ENCODE measurements at places on chromosomes 3 and 15.

- no peak for DNase-seq
These were observed 285.2 kb downstream of the NAALADL2 start for GRCh38 chr3:175144368-175144767.

DNA sequence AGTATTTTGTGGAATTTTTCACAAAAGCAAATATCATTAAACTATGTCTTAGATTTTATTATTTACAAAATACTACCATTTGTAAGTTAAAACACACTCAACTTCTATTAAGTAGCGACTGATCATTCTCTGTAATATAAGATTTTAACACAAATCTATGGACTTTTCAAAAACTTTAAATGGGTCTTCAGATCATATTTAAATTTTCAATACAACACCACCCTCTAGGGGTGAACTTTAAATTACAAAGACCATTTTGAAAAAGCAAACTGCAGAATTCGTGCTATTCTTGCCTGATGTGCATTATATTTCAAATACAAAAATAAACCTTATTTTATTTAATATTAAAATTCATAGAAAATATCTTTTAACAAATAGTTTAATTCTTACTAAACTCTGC lies 8.2 kb upstream of the VGLL4 start:
- no peak for DNase-seq

DNA sequence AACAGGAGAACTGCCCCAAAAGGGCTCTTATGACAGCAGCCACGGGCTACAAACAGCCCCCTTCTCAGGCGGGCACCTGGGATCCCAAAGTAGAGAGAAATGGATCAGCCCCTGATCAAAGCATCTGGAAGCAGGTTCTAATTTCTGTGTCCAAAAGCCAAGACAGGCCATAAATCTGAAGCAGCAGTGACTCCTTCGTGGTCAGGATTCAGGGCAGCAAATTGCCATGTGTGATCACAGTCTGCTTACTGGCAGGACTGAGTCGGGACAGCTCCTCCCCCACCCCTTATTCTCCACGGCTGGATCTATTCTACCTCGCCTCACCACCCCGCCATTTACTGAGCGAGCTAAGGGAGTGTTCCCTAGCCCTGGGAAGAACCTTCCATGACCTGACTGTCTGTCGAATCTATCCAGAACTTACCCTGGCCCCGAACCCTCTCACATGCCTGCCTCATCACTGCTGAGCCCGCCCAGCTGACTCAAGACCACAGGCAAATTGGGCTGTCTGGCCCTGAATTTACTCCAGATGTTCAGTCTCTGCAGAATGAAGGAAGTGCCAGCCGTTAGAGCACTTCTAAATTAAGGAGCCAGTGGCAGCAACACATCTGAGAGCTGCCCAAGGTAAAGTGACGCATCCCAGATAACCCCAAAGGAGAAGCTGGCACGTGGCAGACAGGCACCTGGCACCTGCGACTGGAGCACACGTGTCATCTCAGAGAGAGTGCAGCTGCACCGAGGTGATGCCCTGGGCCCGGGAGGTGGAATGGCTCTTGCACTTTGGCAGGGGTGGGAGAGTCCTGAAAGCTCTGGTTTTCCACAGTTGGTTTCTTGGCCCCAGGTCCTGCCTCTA lies 1.3 kb downstream of the LRRC15 start:
- DNase-seq, result no peak

DNA sequence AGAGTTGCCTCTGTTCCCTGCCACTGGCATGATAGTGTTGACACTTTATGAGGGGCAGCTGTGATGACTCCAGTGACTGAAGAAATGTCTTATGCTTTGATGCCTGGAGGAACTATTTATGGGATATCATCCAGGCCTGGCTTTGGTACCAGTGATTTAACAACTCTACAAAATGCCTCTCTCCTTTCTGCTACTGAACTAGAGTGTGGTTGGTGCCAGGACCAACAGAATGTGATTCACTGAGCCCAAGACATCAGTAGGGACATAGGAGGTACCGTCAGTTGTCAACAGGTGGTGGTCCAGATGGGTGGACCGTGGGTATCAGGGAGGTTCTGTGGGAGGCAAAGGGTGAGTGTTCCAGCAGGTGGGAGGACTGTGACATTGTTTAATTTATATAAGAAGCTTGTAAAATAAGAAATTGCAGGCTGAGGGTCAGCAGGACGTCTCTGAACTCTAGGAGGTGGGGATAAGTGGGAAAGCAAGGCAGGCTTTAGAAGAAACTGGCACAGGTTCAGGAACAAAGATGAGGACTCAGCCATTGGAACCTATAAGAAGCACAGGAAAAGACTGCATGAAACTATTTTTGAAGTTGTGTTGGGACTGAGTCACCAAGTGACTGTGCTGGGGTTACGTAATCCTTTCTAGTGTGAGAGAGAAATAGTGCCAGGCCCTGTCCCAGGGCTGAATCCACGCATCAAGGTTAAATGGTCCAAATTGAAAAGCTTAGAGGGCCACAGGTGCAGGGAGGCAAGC lies 28.5 kb upstream of the SLC7A14 start:
- DNase-seq, result no peak

- no peak for DNase-seq
These were observed 44.6 kb downstream of the ABHD2 start for GRCh38 chr15:89132611-89133507.

DNA sequence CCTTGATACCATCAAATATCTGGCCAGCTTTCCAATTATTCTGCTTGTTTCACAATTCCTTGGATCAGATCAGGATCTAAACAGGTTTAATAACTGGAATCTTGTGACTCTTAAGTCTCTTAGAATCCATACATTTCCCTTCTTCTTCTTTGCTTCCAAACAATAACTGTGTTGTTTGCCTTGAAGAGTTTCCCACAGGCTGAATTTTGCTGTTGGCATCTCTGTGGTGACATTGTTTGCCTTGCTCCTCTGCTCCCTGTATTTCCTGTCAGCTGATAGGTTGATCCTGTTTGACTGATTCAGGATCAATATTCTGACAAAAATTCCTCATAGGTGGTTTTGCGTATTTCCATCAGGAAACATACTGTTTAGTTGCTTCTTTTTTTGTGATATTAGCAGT lies 248.4 kb upstream of the LMCD1 start:
- no peak for DNase-seq

DNA sequence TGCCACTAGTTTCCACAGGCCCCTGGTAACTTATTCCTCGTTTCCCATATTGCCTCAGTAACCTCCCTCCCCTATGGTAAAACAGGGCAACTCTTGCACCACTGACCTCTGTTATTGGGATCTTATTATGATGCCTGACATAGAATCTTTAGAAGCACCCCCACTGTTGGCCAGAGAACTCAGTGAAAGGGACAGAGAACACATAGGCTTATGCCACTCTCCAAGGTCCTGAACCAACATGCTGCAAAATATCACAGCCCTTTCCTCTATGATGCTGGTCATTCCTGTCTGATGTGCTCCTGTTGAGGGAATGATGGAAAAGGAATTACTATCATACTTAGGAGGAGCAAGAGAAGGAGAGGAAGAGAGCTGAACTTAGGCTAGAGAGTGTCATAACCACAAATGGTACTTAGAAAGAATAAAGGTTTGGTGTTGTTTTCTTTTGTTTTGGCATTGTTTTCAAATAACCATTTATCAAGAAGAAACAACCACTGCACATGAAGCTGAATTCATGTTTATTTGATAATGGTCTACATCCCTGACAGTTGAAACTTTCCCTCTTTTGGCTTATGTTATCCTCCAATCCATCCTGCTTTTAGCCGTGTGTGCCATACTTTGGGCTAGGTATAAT lies 330.2 kb downstream of the EPHB1 start:
- DNase-seq, result no peak

GRCh38 chr3:161915418-161915750 lies 418.8 kb downstream of the OTOL1 start:
- no peak for DNase-seq

DNA sequence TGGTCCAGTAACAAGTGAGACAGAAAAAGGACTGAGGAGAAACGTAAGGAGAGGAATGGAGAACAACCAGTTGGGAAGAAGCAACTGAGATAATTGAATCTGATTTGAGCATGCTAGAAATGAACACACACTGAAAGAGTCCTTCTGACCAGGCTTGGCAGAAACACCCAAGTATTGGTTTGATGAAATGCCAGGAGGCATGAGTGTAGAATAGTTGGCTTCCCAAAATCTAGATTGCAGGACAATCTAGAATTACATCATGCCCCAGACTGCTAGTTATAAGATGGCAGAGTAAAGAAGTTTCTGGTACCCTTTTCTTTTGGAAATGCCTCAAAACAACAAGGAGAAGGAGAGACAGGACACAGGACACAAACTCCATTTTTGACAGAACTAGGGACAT lies 189.7 kb upstream of the STT3B start:
- no peak for DNase-seq

DNA sequence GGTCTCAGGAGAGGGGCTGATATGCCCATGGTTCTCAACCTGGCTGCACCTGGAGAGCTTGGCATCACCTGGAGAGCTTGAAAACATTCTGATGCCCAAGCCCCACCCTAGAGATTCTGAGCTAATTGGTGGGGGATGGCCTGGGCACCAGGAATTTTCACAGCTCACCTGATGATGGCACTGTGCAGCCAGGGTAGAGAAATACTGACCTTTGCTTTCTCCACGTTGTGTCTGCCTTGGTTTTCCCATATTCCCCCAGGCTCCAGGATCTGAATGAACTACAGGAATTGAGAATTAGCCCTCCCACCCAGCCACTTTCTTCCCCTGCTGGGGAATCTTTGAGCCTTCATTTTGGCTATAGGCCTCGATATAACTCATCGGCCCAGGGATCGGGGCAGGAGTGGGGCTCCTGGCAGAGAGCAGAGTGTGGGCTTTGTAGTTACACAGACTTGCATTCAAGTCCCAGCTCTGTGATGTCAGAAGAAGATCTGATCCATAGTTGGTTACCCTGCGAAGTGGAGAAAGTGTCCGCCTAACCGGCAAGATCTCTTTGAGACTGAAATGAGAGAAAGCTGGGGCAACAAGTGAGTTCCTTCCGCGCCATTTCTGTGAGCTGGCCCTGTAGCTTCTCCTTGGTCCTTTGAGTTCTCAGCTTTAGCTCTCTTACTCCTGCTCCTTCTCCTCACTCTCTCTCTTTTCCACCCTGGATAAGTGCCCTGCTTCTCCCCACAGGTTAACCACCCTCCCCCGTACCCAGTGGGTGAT lies 33.1 kb upstream of the UBE2Q2 start:
- no peak for DNase-seq

- DNase-seq, result no peak
These were observed 221.1 kb upstream of the TLE3 start for GRCh38 chr15:70318594-70319465.

DNA sequence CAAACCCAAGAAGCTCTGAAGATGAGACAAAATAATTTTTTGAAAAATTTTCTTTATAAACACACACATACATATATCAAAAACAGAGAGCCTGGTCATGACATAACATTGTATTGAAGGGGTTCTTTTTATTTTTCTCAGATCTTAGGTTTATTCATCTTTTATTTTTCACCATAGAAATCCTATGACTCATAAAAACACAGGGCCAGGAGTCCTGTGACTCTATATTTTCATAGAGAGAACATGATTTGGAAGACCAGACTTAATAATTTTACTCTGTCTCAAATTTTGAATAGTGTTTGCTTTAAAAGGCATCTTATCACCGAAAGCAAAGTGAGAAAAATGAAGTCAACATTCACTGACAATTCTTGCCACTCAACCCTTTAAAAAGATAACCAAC lies 57.7 kb downstream of the SUCNR1 start:
- DNase-seq, result no peak

- DNase-seq, result no peak
These were observed 74.1 kb upstream of the CHRM5 start for GRCh38 chr15:33894193-33894592.

DNA sequence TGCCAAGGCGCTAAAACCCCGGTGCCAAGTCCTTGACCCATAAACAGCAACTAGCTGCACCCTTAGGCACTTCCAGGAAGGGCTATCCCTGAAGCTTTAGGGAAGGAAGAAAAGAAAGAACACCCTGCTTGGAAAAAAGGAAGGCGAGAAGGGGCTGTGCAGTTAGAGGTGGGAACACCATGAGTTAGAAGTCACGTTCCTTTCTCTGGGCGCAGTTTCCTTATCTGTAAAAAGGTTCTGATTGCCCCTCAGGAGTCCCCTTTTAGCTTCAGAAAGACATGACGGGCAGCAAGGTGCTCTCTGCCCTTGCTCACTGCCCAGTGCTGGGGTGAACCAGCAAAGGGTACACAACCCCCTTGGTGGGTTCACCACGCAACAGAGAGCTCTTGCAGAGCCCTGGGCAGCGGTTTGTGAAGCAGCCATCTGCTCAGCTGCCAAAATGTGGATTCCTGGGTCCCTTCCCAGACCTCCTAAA lies 798 bp downstream of the GCHFR start:
- DNase-seq, result no peak

DNA sequence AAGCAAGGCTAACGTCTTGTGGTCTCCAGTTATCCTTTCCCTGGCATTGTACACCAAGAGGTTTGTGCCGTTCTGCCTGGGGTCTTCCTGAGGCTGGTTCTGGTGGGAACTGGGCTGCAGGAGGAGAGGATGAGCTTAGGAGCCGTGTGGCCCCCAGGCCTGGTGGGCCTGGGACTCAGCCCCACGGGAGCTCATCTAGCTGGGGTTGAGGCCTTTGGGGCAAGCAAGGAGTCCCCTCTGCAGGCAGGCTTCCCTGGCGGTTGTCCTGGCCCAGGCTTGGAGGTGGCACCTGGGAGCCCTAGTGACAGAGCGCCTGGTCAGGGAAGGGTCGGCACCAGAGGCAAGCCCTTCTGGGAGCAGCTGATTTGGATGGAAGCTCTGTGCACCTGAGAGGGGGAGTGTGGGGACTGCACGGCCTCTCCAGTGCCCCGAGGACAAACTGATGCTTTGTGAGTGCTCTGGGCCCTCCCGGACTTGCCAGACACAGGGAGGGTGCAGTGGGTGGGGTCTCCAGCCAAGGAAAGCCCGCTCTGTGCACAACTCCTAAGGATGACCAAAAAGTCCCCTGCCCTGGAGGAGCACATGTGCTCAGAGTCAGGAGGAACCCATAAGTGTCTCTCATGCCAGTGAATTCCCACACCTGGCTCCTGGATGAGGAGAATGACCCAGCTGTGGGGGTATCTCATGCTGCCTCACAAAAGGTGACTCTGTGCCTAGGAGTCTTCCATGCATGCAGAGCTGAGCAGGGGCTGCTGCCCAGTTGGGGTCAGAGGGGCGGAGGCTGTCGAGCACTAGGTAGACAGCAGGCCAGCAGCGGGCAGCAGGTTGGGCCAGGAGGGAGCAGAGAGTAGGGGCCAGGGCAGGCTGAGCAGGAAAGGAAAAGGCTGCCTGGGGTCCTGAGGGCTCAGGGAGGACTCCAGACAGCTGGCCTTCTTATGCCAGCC lies 2.7 kb downstream of the PAK6 start:
- no peak for DNase-seq

DNA sequence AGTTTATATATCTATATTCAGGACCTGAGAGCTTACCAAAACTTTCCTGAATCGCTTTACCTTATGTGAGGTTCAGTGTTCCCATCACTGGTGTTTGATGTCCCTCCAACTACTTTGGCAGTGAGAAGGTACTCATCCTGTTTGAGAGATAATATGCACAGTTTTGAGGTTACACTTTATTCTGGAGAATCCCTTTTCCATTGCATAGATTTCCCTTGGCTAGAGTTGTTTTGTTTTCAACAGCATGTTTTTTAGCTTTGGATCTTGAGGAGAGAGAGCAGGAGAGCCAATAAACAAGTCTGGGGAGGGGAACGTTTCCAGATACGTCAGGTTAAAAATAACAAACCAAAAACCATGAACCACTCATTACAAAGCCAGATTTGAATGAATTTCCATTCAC lies 33.6 kb downstream of the CD200 start:
- no peak for DNase-seq
